T-cell (primary cell): ENCODE measurements at places on chromosomes 4 and X. TPM values are rescaled to one million over a fixed set of nuclear protein-coding genes. Genes with fewer than 3 reads are reported as not detected.

SGMS2 gene
- not detected for total RNA-seq

CLDN24 gene
- not detected for total RNA-seq

BEX5 gene
- 5.4 TPM for total RNA-seq

TEX13D gene
- total RNA-seq, result not detected

GRCh38 chr4:167956676-167957075, 135.7 kb upstream of the ANXA10 start:
- DNase-seq, result no peak

DNA sequence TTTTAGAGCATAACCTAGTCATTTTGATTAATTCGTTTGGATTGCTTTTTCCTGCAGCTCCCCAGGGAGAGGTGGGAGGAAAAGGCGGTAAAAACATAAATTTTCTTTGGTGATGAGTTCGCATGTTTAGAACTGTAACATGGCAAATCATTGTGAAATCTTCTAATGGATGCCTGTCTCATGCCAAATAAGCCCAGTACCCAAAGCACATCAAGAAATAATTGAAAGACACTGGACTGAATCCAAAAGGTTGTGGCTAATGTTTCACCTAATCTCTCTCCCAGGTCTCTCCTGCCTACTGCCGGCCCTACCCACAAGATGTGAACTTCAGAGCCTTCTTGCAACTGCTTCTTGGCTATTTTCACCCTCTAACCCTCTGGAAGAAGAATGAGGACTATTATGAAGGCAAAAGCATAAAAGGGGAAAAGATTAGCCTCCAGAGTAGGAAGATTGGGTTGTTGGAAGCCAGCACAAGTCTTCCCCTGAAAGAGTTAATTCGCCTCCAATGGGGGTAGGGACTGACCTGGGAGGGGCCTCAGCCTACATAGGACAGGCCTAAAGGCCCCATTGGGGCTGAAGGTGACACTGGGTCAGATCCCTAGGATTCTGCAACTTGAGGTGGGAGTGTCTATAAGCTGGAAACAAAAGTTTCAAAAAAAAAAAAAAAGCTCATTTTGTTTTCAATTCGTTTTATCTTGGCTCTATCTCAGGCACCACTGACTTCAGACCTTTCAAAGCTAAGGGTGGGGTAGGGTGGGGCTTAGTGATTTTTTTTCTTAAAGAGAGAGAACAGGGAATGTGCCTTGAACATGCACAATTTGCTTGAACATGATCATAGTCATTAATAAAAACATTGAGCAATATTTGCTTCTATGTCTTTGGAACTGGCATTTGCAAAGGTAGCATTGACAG, 278.6 kb upstream of the KLF3 start:
- no peak for DNase-seq

DNA sequence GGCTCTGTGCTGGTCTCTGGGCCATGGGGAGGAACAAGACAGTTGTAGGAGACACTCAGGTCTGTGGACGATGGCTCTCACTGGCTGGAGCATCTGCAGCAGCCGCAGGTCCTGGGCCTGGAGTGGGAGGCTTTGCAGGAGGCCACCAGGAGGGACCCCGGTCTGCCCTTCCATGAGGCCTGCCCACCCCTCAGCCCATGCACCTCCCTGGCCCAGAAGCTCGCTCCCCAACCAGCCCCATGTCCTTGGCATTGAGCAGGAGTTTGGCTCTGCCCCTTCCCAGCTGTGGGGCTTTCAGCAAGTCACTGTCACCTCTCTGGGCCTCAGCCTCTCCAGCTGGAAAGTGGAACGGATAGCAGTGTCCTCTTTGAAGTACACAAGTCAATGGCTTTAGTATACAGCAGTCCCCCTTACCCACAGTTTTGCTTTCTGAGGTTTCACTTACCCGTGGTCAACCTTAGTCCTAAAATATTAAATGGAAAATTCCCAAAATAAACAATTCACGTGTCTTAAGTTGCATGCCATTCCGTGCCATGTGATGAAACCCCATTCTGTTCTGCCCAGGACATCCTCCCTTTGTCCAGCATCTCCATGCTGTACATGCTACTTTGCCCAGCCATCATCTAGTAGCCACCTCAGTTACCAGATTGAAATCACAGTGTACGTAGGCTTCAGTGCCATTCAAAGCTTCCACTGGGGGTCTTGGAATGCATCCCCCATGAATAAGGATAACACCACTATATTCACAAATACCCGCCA, 104.0 kb downstream of the CPZ start:
- no peak for DNase-seq

GRCh38 chrX:13007519-13008188, 32.7 kb downstream of the TMSB4X start:
- no peak for DNase-seq

DNA sequence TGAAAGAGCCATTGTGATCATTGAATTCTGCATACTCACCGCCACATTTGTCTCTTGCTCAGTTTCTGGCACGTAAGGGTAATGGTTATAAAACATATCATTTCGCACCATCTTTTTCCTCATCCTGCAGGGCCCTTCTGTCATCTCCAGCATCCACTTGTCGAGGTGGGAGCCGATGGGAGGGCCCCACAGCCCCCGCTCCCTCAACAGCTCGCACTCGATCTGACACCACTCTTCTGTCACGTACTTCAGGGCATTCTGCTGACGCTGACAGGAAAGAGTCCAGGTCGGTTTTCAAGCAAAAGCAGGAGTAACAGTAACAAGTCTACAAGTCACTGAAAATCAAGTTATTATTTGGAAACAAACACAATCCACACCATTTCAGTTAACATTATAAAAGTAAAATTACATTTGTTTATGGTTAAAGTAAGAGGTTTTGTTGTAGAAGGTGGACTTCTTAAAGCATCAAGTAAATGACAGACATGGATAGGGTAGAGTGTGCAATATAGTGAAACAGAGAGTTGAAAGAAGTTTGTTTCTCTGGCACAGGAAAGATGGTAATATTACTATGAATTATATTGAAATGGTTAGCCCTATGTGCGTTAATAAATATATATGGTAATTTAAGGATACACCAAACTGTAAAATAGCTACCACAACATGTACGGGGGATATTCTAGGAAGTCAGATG, 150.6 kb downstream of the CDS1 start:
- DNase-seq, result no peak

GRCh38 chrX:122641826-122642225, 542.3 kb upstream of the GRIA3 start:
- DNase-seq, result no peak

DNA sequence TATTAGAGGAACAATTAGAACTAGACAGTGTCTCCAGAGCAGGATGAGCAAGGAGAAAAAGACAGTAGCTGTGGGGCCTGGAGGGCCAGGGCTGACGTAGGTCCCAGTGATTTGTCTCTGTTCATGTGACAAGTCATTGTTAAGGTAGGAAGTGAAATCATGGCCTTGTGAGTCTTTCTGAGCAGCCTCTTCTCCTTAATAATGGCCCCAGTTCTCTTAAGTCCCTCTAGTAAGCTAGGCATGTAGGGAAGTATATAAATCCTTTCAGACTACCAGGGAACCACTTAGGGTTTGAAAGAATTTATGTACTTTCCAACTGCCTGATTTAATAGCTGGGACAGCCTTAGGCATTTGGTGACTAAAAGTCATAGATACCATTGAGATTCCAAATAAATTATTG, 133.0 kb downstream of the KLHL8 start:
- no peak for DNase-seq

- no peak for DNase-seq
These were observed 163.8 kb downstream of the BTC start for GRCh38 chr4:74630551-74630950.
